CD4-positive, alpha-beta T cell treated with Interleukin-10 for 1 hour (primary cell): ENCODE measurements at places on chromosomes 3 and 15.

DNA sequence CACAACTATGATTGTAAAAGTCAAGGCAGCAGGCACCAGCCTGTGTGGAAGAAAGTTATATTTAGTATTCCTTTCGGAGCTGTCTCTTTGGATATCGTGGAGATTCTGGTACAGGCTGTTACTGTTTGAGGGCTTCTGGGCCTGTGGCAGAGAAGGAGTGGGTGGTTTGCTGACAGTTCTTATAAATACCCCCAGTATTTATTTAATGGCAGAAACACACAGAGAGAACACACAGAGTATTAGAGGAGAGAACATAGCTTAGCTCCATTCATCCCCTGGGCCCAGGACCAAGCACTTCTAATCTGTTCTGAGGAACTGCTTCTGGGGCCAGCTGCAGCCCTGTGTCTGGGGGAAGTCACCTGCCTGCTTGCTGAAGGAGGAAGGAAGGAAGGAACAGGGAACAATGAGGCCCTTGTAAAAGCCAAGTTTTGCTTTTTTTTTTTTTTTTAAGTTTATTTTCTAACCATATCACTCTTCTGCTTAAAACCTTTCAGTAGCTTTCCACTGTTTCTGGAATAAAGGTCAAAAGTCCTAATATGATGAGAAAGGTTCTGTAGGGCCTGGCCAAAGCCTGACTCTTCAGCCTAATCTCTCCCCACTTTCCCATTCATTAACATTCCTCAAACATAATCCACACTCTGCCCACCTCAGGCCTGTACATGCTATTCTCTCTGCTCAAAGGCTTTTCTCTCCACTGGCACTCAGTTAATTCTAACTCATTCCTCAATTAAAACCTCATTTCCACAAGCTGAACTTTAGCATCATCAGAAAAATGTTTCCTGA, 11.8 kb upstream of the PP2D1 start:
- no peak for DNase-seq

DNA sequence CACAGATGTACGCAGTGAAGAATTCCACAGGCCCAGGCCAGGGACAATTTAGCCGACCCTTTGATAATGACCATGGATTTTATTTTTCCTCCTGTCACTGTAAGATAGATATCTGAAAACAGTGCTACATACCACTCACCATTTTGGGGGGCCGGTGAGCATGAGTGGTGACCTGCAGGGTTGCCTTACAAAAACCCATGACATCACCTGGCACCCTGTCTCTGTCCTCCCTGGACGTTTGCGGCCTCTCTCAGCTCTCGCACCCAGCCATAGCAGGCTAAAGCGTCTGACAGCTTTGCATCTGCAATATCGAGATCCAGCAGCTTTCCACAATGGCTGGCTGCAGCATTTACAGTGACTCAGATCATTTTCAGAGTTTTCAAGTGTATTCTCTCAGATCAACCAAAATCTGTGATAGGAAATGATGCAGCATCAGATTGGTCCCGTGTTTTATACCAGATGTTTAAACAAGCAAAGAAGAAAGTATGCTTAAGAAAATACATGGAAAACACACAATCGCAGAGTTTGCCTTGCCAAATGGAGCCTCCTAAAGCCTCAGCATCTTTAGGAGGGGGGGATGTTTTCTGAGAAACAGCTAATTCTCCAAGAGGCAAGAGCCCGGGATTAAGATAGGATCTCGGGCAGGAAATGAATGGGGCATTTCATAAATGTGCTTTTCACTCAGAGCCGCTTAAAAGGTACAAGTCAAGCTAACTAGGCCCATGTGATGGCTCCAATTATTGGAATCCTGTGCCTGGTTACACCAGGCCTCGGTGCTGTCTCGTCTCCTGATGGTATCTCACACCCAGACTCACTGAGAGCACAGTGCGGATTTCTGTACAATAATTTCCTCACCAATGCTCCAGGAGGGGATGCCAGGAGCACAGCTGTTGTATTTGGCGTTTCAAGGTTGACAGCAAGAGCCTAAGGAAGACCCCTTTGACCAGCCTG, 257.3 kb downstream of the XXYLT1 start:
- DNase-seq, result no peak

DNA sequence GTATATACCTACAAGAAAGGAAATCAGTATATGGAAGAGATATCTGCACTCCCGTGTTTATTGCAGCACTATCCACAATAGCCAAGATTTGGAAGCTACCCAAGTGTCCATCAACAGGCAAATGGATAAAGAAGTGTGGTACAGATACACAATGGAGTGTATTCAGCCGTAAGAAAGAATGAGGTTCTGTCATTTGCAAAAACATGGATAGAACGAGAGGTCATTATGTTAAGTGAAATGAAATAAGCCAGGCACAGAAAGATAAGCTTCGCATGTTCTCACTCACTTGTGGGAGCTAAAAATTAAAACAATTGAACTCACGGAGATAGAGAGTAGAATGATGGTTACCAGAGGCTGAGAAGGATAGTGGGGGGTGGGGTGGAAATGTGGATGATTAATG, 53.1 kb downstream of the FAM81A start:
- no peak for DNase-seq

- DNase-seq, result no peak
Observed at GRCh38 chr3:17054301-17054981, 169.7 kb downstream of the PLCL2 start.

DNA sequence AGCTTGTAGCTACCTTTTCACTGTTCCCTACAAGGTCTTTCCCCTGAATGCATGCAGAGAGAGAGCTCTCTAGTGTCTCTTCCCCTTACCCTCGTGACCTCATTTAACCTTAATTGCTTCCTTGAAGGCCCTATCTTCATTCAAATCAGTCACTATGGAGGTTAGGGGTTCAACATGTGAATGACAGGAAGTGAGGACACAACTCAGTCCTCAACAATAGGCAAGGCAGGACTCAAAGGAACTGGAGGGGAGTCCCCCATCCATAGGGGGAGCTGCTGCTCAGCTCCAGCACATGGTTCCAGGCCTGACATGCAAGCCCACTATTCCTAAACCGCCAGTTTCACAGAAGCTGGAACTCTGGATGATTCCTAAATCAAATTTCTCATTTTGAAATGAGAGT, 33.8 kb upstream of the GYG1 start:
- no peak for DNase-seq

DNA sequence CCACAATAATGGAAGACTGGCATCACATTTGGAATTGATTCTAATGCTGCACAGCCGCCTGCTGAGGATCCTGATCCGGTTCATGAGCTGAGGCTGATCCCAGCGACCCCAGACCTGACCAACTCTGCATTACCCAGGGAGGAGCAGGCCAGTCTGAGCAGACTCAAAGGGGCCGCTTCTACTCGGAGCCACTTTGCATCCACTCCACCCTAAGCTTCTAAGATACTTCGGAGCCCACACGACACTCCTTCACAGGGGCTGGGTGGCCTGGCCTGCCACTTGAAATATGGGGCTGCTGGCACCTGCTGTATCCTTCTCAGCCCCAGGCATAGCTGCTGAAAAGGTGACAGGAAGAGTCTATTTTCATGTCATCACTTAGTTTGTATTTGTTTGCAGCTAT, 33.2 kb upstream of the NSMCE3 start:
- DNase-seq, result no peak

DNA sequence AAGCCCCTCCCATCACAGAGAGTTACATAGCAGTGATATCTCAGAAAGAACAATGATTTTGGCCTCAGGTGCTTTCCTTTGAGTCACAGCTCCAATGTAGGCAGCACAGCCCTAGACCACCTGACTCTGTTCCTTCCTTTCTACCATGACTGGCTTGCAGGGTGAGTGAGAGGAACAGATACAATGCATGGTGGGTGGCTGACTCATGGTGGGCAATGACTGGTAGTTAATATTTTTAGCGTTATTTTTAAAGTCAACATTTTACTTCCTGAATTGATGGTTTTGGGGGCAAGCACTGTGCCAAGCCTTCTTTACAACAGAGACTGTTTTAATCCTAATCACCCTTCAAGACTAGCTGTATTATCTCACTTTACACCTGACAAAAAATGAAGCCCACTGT, 32.8 kb upstream of the ST3GAL6 start:
- no peak for DNase-seq

- DNase-seq, result no peak
Observed at GRCh38 chr3:58404396-58404795, 29.2 kb downstream of the PDHB start.

- DNase-seq, result peak; percentile 94
Observed at GRCh38 chr15:81323944-81324881, at the start of gene STARD5. Gene STARD5 (minus strand): TSS chr15:81324141. CDS start chr15:81324099, 42 bp downstream.

DNA sequence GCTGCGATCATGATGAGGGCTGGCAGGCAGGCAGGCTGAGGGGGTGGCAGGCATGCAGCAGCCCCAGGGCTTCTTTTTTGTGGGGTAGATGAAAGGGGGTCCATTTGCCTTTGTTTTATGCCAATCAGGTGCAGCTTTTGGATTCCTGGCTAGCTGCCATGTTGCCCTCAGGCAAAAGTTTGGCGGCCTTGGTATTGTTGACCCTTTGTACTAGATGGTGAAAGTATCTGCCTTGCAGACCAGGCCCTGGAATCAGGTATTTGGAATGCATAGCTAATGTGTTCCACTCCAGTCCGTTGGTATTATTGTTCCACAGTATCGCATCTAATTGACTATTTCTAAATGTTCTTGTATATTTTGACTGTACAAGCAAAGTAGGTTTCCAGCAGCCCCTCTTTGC, 35.0 kb downstream of the EEFSEC start:
- DNase-seq, result no peak

GRCh38 chr15:32790352-32790999, 72.7 kb downstream of the GREM1 start:
- no peak for DNase-seq

DNA sequence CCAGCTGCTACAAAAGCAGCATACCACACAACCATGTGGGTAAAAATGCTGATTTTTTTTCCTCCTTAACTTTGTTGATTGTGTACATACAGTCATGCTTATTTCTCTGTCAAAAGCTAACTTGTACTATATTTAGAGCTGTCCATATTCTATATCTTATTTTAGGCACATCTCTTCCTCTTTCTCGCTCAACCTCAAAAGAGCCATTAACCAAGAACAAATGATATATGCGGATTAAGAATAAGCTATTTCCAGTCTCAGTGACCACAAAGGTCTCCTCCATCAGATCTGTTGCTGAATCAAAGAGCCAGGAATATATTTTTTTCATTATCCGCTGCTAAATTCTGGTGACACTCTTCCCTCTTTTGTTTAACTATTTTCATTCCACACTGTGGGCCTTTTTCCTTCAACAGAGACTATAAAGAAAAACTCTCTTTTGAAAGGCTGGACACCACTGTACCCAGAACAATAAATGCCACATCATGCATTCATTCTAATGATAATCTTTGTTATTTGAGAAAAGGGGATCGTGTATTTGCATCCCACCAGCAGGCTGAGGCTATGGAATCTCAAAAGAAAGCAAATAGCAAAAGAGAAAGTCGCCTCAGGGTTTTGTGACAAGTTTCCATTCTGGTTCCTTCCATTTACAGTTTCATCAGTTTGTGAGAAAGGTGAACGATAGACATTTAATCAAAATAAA, 8.0 kb downstream of the TMEM212 start:
- DNase-seq, result no peak

DNA sequence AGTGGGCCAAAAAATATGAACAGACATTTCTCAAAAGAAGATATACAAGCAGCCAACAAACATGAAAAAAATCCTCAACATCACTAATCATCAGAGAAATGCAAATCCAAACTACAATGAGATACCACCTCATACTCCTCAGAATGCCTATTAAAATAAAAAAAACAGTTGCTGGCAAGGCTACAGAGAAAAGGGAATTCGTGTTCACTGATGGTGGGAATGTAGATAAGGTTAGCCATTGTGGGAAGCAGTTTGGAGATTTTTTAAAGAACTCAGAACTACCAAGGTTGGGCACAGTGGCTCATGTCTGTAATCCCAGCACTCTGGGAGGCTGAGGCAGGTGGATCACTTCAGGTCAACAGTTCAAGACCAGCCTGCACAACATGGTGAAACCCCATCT, 27.8 kb upstream of the C15orf40 start:
- no peak for DNase-seq

GRCh38 chr3:134338516-134339261, 35.6 kb downstream of the AMOTL2 start:
- DNase-seq, result no peak
